ENCODE measurements at places on chromosomes 5 and 9.

- peak; percentile 14 for DNase-seq
Observed at GRCh38 chr5:119218830-119219782, 136.7 kb upstream of the TNFAIP8 start.

- no peak for DNase-seq
Observed at GRCh38 chr5:27473307-27474046, 435.1 kb upstream of the CDH9 start.

DNA sequence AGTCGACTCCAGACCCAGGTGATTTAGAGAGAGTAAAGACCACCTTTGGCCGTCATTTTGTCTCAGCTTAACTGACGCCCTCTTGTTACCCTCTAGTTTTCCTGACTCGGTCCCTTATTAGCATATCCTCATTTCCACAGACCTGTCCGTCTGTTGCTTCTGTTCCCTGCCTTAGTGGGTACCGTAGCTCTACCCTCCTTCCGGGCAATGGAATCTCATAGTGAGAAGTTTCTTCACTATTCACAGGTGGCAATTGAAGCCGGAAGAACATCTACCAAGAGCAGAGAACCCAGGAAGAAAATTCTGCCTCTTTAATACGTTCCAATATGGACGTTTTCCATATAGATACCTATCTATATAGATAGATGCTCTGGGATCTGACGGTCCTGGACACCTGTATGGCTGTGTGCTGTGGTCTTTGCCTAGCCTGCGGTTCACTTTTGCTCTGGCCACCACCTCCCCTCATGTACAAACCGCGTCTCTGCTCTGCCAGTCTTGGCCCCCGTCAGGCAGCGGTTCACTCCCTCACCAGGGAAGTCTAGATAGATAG, 652 bp upstream of the TMEM161B start:
- DNase-seq: no peak

GRCh38 chr5:40738502-40738901, 17.3 kb downstream of the TTC33 start:
- DNase-seq: peak; percentile 54

Data from HCEC 1CT (cell line).